Fibroblast of villous mesenchyme (primary cell): ENCODE measurements at places on chromosomes 16 and 17. TPM values are rescaled to one million over a fixed set of nuclear protein-coding genes. Genes with fewer than 3 reads are reported as not detected.

The PRSS8 gene
- under 0.01 TPM in 1 of 2 replicates, not detected in the other for total RNA-seq

The PHOSPHO1 gene
- under 0.01 and 0.32 TPM in 2 replicates for total RNA-seq

The KRTAP16-1 gene
- not detected in 2 replicates for total RNA-seq

The SLC16A3 gene
- total RNA-seq: 131 and 174 TPM in 2 replicates

The KRT25 gene
- total RNA-seq: not detected in 2 replicates

The ANKFN1 gene
- under 0.01 TPM in 2 replicates for total RNA-seq

The ZFHX3 gene
- 3.9 and 6.8 TPM in 2 replicates for total RNA-seq

The EVI2B gene
- total RNA-seq: under 0.01 TPM in 2 replicates

The TNP2 gene
- total RNA-seq: not detected in 2 replicates

The EXOSC6 gene
- 32.0 and 32.9 TPM in 2 replicates for total RNA-seq

The KRTAP2-3 gene
- 0.32 TPM in 1 of 2 replicates, not detected in the other for total RNA-seq

The DRC3 gene
- under 0.01 and 0.97 TPM in 2 replicates for total RNA-seq

The SLC52A1 gene
- under 0.01 and 0.43 TPM in 2 replicates for total RNA-seq

The TNFRSF17 gene
- not detected in 2 replicates for total RNA-seq

The WNK4 gene
- 1.3 and 3.9 TPM in 2 replicates for total RNA-seq

The MC1R gene
- 3.9 and 6.1 TPM in 2 replicates for total RNA-seq

The GTF3C1 gene
- 97.0 and 101 TPM in 2 replicates for total RNA-seq

The CX3CL1 gene
- 0.32 TPM in 1 of 2 replicates, not detected in the other for total RNA-seq

The KRTAP4-9 gene
- total RNA-seq: not detected in 2 replicates

The TMC7 gene
- under 0.01 and 0.32 TPM in 2 replicates for total RNA-seq

The ACSM2A gene
- total RNA-seq: not detected in 2 replicates

The FCSK gene
- 9.0 and 9.5 TPM in 2 replicates for total RNA-seq
